ENCODE measurements at places on chromosomes 6 and 20.

- DNase-seq, result no peak
Measured at GRCh38 chr20:50050214-50050613, 62.7 kb downstream of the UBE2V1 start.

GRCh38 chr20:20303742-20304141 lies 64.2 kb upstream of the INSM1 start:
- DNase-seq, result no peak

DNA sequence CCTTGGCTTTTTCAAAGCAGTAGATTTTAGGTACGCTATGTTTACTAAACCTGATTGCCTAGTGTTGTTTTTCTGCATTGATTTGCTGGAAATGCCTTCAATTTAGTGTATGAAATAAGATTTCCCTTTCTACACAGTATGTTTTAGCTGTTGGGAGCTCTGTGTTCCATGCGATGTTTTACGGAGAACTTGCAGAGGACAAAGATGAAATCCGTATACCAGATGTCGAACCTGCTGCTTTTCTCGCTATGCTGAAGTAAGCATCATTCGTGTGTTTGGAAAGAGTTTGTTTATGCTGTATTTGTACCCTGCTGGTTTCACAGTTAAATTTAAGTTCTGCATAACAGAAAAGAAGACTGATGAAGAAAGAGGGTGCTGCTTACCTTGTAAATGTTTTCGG lies 1.9 kb downstream of the BTBD3 start:
- no peak for DNase-seq

GRCh38 chr6:110095935-110096334 lies 83.5 kb downstream of the WASF1 start:
- no peak for DNase-seq

DNA sequence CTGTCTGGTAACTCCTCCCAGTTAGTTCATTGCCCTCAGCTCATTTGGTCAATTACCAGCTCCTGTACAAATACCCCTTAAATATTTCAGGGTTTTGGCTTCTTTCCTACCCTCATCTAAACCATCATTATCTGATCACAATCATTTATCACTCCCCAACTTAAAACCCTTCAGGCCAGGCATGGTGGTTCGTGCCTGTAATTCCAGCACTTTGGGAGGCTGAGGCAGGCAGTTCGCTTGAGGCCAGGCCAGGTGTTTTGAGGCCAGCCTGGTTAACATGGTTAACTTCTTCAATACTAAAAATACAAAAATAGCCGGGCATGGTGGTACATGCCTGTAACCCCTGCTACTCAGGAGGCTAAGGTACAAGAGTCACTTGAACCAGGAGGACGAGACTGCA lies 9.4 kb downstream of the TGIF2 start:
- DNase-seq, result no peak

GRCh38 chr6:135230711-135231468 lies 49.8 kb downstream of the MYB start:
- DNase-seq, result no peak

DNA sequence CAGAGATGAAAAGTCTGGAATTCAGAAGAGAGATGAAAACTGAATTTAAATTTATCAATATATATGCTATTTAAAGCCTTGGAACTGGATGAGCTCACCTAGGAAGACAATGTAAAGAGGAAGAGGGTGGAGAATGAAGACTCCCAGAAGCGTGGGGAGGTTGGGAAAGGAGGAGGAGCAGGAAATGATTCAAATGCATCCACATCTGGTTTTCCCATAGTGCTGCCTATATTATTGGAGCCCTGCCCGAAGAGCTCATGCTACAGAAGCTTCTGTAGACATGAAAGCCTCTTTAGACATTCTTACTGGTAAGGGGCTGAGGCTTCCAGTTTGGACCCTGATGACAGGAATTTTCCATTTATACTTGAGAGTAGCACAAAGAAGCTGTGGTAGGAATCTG lies 19.2 kb downstream of the PDE7B start:
- DNase-seq, result no peak

DNA sequence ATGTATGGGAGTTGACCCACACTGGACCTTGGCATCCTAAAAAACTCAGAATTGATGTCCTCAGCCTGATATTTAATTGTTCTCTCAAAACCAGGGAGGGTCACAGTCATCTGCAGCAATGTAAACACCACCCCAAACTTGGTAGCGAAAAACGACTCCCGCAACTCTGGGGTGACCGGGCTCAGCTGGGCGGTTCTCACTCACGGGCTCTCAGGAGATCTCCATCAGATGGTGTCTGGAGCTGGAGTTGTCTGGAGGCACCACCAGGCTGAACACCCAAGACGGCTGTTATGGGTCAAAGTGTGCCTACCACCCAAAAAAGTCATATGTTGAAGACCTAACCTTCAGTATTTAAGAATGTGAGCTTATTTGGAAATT lies 50.9 kb upstream of the NXT1 start:
- DNase-seq, result no peak

DNA sequence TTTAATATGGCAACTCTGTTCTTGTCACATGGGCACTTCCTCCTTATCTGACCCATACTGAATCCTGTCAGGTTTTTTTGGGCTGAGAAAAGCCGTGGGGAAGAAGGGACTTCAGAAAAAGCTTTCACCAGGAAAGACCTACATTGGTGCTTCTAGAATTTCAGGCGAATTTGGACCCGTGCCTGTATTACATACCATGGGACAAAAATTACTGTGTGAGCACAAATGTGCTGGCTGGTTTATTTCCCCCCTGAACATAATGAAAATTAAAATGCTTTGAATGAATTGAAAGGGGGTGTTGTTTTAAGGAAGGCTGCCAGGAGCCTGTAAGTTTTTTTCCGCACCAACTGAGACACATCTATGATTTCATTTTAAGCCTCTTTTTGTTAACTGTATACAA lies 29.6 kb downstream of the CAP2 start:
- DNase-seq, result no peak

- DNase-seq, result no peak
Measured at GRCh38 chr6:109580519-109580918, 97.5 kb upstream of the ZBTB24 start.

DNA sequence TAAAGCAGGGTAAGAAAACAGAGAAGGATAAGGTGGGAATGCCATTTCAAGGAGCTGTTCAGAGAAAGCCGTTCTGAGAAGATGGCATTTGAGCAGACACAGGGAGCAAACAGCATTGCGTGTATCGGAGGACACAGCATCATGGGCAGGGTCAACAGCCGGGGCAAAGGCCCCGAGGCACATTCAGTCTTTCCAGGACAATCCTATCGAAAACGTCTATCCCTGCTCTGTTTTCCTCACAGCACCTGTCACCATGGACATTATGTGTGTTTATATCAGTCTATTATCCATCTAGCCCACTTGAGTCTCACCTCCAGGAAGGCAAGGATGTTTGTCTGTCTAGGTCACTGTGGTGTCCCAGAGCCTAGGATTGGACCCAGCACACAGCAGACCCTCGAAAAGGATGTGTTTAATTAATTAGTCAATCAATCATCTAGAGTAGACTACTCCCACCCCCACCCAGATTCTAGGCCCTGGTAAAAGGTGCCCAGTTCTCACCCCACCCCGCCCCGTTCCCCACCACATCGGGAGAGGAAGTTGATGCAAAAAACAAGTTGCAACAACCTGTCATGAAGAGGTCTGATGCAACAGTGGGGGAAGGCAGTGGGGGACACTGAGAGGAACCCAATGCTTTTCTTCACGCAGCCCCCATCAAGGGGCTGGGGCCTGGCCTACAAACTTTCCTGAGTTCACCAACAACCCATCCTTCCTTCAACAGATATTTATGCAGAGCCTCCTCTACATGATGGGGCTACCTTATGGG lies 66.6 kb downstream of the PREX1 start:
- no peak for DNase-seq

DNA sequence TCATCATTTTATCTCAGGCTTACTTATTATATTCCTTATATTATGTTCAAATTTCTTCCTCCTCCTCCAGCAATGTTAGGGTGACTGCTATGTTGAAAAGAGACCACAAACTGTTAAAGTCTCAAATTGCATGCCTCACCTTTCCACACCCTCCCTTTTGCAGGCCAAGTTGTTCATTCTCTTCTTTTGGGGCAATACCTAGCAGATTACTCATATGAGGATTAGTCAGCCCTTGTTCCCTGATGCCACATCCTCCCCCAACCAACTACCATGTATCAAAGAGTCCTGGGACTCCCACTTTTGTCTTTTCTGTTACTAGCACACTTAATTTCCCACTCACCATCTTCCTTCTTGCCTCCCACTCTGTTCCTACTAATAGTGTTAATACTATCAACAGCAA lies 434.7 kb downstream of the BCKDHB start:
- DNase-seq, result no peak

DNA sequence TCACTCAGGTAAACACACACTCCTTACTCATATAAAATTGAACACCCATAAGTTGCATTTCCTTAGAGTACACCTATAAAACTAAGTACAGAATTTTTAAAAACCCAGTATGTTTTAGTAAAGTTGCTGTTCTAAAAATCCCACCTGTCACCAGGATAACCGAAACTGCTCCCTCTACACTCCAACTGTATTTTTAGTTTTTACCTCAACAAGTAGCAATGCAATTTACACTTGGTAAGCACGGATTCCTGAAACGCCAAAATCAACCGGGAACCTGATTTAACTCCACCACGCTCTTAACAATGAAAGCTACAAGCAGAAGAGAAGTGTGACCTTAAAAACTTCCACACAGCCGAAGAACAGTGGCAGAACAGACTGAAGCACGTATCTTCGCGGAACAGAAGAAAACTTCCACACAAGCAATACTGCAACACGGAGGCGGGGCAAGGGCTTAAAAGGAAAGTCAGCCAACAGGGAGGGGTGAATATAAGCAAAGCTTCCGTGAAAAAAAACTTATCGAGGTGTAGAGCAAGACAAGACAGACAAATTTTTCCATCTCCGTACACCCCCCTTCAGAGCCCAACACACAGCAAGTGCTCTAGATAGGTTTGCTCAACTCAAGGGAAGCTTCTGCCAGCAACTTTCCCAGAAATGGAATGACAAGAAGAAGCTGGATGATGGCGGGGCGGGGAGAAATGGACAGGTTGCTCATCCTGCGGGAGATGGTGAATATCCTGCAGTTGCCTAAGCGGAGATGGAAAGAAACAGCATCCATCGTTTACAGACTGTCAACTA lies 1.4 kb downstream of the STAU1 start:
- no peak for DNase-seq

DNA sequence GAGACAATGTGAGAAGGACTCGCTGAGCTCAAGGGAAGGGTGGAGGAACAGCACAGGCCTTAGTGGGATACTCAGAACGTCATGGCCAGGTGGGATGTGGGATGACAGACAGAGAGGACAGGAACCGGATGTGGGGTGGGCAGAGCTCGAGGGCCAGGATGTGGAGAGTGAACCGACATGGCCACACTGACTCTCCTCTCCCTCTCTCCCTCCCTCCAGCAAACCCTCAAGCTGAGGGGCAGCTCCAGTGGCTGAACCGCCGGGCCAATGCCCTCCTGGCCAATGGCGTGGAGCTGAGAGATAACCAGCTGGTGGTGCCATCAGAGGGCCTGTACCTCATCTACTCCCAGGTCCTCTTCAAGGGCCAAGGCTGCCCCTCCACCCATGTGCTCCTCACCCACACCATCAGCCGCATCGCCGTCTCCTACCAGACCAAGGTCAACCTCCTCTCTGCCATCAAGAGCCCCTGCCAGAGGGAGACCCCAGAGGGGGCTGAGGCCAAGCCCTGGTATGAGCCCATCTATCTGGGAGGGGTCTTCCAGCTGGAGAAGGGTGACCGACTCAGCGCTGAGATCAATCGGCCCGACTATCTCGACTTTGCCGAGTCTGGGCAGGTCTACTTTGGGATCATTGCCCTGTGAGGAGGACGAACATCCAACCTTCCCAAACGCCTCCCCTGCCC lies 1.7 kb downstream of the TNF start:
- DNase-seq, result no peak

DNA sequence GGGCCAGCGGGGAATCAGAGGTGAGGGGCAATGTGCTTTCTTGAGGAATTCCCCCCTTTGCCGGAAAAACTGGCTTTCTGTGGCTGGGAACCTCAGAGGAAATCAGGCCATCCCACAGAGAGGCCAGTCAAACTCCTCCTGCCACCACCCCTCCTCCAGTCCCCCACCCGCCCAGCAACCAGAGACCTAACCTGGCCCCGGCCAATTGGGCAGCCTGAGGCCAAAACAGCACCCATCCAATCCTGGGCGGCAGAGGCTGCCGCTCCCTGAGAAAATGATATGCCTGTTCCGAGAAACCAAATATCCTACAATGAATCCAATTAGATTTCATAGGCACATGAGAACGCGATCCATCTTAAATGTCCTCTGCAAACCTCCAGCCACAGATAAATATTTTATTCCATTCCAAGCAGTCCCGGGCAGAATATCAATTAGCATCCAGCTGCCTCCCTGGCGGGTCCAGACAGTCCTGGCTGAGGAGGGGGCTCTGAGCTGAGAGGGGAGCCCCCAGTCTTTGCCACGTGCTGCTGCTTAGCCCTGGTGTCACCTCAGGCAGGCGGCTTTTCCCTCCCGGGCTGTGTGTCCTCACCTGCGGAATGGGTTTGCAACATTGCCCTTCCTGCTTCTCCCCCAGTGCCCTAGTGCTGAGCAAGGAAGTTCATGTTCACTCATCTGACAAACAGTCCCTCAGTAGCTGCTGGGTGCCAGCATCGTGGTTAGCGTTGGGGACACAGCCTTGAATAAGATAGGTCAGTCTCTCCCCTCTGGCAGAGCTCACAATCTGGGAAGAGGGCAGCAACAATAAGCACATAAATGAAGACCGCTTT lies 95.0 kb downstream of the DLGAP4 start:
- no peak for DNase-seq

DNA sequence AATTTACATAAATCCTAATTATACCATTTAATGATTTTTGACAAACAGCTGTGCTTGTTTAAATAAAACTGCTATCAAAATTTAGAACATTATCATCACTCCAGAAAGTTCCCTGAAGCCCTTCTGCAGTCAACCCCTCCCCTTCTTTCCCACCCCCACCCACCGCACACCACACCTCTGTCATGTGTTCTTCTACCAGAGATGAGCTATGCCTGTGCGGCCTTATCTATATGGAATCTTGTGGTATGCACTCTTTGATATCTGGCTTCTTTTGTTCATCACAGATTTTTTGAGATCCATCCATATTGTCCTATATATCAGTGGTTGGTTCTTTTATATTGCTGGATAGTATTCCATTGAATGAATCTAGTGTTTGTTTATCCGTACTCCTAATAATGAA lies 7.2 kb downstream of the MYLIP start:
- no peak for DNase-seq

DNA sequence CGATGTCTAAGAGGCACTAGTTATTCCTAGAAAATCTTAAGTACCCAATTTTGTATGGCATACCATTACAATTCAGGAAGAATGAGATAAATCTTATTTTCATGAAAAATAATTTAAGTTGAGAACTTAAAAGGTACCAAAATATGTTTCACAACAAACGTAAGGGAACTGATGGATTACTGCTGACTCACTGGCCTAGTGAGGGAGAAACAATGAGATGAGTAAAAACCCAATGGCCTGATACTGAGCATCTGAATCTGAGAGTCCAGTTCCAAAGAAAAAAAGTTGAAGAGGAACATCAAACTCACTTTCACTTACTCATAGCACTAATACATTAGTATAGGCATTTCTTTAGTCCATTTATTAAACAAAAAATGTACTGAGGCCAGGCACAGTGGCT lies 56.0 kb downstream of the MDN1 start:
- no peak for DNase-seq

GRCh38 chr6:133235221-133235620 lies 5.9 kb upstream of the EYA4 start:
- DNase-seq, result no peak

All from neural crest cell (in vitro differentiated cells).